ENCODE measurements at places on chromosomes 1 and 21.
A peak's percentile ranks its signal among the peaks of the same experiment; 100 is the strongest.

- DNase-seq, result no peak
These were observed 11.9 kb downstream of the TRIM11 start for GRCh38 chr1:228394571-228395394.

GRCh38 chr1:215669806-215670491 is 102.8 kb downstream of the KCTD3 start:
- no peak for DNase-seq

- peak; percentile 81 for DNase-seq
These were observed 42.4 kb downstream of the CTNNBIP1 start for GRCh38 chr1:9867408-9868243.

- no peak for DNase-seq
These were observed 127.1 kb upstream of the SLC44A3 start for GRCh38 chr1:94693029-94693428.

DNA sequence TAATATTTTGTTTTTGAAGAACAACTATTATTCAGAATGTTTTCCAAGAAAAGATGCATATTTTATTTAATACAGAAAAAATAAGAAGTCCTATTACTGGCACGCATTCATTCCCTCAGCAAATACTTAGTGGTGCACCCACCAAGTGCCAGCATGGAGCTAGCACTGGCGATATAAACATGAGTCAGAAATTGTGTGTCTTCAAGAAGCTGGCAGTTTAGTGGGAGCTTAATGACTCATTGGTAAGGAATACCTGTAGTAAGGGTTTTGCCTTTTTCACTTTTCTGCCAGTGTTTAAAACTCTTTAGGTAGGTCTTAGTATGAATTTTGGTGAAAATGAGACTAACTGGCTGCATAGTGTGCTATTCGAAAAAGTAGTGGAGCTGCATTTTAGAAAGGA is 6.3 kb downstream of the MAGI3 start:
- no peak for DNase-seq

DNA sequence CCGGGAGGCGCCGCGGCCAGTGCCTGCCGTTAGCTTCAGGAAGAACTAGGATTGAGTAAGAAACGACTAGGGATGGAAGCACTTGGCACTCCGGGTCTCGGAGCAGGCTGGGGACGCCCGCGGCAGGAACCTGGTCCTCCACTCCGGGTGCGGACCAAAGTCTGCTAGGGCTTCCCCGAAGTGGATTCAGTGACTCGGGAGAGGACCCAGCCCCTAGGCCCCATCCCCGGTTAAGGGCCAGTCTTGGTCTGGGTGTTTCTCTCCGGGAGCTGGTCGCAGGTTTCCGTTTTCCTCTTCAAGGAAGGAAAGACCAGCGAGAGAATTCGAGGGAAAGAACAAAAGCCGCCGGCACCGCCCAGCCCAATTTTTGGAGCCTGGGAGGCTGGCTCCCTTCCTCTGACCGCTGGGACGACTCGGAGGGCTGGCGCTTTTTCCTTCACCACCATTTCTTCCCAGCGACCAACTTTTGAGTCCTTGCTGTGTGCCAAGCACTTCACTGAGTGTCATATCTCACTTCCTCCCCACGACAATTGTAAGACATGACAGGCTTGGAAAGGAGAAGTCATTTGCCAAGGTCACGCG is 16.8 kb upstream of the STMN1 start:
- DNase-seq, result no peak

Measured in T follicular helper cell (primary cell).